WERI-Rb-1 (cell line): ENCODE measurements at places on chromosomes 3 and 15.
A peak's percentile ranks its signal among the peaks of the same experiment; 100 is the strongest.

DNA sequence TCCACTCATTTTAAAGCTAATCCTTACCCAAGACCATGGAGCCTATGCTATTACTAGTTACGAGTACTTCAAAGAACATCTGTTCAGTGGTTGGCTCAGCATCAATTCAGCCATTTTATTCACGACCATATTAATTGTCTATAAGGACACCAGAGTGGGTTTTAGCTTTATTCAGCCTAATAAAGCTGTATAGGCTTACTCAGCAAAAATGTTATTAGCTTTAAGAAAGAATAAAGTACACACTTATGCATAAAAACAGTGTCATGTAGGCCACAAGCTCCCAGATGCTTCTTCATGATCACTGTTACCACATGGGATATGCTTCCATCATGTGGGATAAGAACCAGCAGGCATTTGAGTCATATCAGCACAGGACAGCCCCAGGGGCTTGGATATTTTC, 87.4 kb upstream of the GPR149 start:
- no peak for DNase-seq

DNA sequence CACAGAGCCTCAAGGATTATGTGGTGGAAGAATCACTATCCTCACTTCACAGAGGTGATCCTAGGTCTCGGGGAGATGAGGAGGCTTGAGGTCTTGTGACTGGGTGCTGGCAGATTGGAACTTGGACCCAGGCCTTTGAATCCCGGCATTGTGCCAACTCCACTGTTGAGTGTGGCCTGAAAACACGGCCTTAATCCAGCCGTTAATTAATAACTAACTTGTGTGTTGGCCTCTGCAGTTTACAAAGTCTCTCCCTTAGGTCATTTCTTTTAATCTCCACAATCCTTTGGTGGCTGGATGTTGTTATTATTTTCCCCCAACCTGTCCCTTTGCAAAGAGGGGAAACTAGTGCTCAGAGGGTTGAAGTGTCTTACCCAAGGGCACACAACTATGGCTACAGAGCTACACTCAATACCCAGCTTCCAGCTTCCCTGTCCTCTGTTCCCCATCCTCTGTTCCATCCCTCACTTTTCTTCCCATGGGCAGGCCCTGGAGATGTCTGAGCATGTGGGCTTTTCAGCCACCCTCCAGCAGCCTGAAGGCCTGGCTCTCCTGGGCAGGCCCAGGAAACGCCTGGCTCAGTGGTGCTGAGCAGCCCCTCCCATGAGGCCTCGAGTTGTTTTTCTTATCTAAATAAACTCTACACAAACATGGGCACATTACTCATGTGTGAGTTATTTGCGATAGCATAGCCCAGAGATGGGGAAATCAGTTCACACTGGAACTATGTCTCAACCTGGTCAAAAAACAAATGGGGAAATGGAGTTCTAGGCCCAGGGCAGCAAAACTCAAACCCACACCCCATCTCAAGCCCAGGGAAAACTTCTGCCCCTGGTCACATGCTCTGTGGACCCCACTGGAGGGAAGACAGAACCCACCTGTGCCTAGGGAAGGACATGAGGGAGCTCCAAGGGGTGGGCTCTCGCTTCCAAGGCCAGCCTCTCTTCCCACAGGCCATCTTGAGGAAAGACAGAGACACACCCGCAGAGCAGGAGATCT, 16.8 kb upstream of the SMAD3 start:
- DNase-seq = no peak

GRCh38 chr15:82979726-82980125, 6.3 kb upstream of the RAMAC start:
- no peak for DNase-seq

GRCh38 chr15:90300988-90301706, 35.7 kb downstream of the NGRN start:
- peak; percentile 81 for DNase-seq

DNA sequence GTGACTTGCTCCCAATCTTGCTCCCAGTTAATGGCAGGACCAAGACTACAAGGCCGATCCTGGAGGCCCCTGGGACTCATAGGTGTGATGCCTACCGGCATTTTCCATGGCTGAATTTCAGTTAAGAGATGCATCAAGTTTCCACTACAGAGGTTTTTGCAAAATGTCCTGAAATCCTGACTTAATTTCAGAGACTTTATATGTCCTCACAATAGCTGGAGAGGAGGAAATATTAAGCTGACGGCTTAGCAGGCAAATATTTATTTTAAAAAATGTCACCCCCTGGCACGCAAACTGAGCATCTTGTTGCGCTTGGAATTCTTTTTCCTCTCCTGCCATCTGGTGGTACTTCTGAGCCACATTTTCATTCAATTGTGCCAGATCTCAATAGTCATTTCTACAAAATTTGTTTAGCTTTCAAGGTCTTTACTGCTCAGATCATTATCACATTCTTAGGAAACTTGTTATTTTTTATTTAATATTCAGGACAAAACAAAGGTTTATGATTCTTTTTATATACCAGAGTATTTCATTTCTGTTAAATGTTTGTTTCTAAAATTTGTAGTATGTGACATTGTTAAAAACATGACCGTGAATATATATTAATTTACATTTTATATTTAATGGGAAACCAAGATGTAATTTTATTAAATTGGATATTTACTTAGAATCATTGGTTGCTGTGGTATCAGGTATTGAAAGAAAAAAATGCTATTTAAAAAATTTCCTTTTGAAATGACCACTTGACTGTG, 189.2 kb upstream of the THRB start:
- no peak for DNase-seq

GRCh38 chr15:28104326-28104725, 5.2 kb upstream of the OCA2 start:
- no peak for DNase-seq

GRCh38 chr3:171187706-171188290, 161.3 kb upstream of the SLC2A2 start:
- DNase-seq = peak; percentile 24
